Heart left ventricle (tissue), 16 donors: ENCODE measurements at places on chromosomes 5 and 9. TPM values are rescaled to one million over a fixed set of nuclear protein-coding genes. Genes with fewer than 3 reads are reported as not detected.
A peak's percentile ranks its signal among the peaks of the same experiment; 100 is the strongest.

- no peaks in the 10 kb centered on the region for H3K4me1 ChIP-seq
- no peak for DNase-seq
- H3K36me3 ChIP-seq, result no peaks in the 10 kb centered on the region
- no peak overlapping the region for H3K4me3 ChIP-seq
Observed at GRCh38 chr9:96871176-96871575, 16.9 kb upstream of the ZNF782 start.

The TOR1A gene
- total RNA-seq, result 27.3 TPM

GRCh38 chr5:173671121-173671949 is 54.9 kb upstream of the BOD1 start:
- peaks cover 14% of the 10 kb centered on the region for H3K4me1 ChIP-seq
- no peaks in the 10 kb centered on the region for H3K36me3 ChIP-seq
- H3K27ac ChIP-seq, result peak overlapping the region; percentile 20
- no peak overlapping the region for H3K4me3 ChIP-seq

- H3K27me3 ChIP-seq, result no peaks in the 10 kb centered on the region
- no peak overlapping the region for H3K4me3 ChIP-seq
- no peak overlapping the region for H3K27ac ChIP-seq
- no peak for DNase-seq
- H3K4me1 ChIP-seq, result no peaks in the 10 kb centered on the region
- no peaks in the 10 kb centered on the region for H3K36me3 ChIP-seq
Observed at GRCh38 chr5:11854936-11855335, 49.3 kb downstream of the CTNND2 start.

DNA sequence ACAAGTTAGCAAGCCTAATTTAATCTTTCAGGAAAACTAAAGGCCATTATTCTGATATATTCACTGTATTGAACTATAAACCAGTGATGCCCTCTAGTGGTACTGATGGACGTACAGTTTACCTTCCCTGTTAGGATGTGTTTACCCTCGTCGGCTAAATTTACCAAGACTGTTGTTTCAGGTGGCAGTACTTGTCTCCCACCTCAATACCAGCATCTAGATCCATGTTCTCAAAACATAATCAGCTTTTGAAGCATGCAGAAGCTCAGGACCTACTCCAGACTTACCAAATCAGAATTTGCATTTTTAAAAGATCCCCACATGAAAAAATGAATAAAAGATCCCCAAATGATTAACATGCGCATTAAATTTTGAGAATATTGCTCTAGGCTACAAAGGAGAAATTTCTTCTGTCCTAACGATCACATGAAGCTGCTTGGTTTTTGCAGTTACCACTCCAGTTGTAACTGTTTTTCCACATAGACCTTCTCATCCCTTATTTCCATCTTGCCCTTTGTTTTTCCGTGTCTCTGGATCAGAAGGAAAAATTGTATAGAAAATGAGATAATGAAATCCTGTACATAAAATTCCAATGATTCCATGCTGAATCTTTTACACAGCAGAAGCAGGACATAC is 3.2 kb upstream of the BAAT start:
- H3K27me3 ChIP-seq, result no peaks in the 10 kb centered on the region
- H3K4me1 ChIP-seq, result no peaks in the 10 kb centered on the region
- no peak for DNase-seq

DNA sequence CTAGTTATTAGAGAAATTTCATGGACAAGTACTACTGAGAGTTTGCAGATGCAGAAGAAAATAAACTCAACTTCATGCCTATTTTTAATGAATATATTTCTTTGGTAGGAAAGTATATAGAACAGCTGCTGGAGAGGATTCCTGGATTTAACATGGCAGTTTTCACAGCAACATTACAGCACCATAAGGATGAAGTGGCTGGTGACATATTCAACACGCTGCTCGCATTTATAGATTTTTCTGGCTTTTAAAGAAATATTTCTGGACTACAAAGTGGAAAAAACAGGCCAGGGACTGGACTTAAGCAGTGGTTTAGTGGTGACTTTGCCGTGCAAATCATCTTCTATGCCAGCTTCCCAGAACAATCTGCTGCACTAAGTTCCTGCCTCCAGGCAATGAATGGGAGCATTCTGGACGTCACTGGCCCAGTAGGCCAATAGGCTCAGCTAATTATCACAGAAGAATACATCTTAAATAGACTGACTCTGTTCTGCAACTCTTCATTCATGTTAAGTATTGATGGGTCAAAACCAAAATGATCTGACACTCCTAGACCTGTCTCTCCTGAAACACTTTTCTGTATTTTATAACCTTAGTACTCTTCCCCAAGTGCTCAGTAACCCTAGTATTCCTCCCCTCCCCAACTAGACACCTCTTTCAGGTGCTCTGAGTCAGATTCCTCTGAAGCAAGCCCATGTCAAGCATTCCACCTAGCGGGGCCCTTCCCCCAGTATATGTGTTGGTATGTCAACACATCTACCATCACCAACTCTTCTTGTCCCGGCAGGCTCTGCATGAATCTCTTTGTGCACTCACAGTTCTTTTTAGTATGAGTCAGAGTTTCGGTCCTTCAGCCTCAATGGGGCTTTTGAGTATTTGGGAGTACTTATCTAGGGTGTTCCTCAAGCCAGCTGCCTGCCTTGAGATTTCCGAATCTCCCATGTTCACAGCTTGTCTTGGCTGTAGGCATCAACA is 625.5 kb downstream of the CHSY3 start:
- no peaks in the 10 kb centered on the region for H3K27me3 ChIP-seq
- no peak overlapping the region for H3K27ac ChIP-seq
- no peaks in the 10 kb centered on the region for H3K36me3 ChIP-seq
- DNase-seq, result no peak
- no peaks in the 10 kb centered on the region for H3K4me1 ChIP-seq
- no peak overlapping the region for H3K4me3 ChIP-seq

DNA sequence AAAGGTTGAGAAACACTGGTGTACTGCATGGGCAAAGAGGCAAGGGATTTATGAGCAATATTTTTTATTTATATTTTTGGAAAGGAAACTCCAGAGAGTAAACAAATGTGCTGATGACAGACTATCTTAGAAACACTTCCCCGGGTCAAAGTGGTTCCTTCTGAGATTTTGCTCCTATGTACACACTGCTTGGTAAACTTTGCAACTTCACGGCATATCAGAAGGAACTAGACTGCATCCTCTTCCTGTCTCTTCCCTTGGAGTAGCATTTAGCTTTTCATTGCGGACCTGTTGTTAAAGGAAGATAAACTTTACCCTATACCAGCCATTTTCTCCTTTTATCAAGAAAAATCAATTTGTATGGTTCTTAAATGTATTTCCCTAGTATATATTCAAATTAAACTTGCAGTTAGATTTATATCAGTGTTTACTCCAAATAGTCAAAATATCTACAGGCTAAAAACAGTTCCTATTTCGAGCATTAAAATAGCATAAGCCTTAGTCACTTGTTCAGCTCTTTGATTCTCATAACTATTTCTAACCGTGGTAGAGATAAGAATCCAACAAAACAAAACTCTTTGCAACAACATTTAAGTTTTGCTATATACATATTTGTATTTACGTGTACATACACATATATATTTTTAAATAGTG is 48.0 kb upstream of the LRRC19 start:
- no peak overlapping the region for H3K4me3 ChIP-seq
- H3K27me3 ChIP-seq, result no peaks in the 10 kb centered on the region
- H3K4me1 ChIP-seq, result peaks cover 3% of the 10 kb centered on the region
- DNase-seq, result no peak

DNA sequence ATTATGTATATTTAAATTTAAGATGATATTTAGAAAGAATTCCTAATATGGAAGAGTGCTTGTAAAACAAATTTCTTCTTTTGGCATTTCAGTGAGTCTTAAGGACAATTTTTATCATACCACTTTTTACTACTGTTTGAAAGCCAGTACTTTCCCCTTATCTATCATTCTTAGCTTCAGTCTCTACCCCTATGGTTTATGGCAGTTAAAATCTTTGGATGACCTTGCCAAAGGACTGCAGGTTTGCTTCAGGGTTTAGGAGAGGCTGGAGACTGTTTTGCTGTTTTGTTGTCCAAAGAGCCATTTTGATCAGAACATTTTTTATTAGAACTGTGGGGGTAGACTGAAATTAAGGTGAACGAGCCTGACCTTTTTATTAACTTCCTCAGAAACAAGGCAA is 30.8 kb downstream of the SLC38A9 start:
- no peak for DNase-seq
- no peak overlapping the region for H3K27ac ChIP-seq
- no peaks in the 10 kb centered on the region for H3K36me3 ChIP-seq
- H3K4me3 ChIP-seq, result no peak overlapping the region
- H3K27me3 ChIP-seq, result no peaks in the 10 kb centered on the region

The TMEM203 gene
- 38.3 TPM for total RNA-seq

GRCh38 chr5:100706776-100707175 is 171.6 kb downstream of the FAM174A start:
- no peaks in the 10 kb centered on the region for H3K4me1 ChIP-seq
- H3K4me3 ChIP-seq, result no peak overlapping the region
- no peaks in the 10 kb centered on the region for H3K27me3 ChIP-seq
- no peak overlapping the region for H3K27ac ChIP-seq

DNA sequence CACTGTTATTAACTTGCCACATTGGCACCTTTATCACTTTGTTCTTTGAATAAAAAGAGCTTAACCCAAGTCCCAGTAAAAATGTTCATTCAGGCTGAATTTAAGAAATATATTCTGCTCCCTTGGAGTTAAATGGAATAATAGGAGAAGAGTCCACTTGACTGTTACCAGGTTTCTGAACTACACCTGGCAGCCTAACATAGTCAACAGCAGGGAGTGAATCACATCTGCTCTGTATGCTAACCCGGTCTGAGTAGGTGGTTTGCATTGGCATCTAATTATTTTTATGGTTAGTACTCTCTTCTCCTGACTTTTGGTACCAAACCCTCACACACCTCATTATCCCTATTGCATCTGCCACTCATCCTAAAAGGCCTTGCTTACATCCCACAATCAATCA is 86.7 kb downstream of the STK32A start:
- H3K4me3 ChIP-seq, result no peak overlapping the region
- H3K27ac ChIP-seq, result no peak overlapping the region
- DNase-seq, result no peak
- no peaks in the 10 kb centered on the region for H3K36me3 ChIP-seq
- H3K27me3 ChIP-seq, result no peaks in the 10 kb centered on the region

DNA sequence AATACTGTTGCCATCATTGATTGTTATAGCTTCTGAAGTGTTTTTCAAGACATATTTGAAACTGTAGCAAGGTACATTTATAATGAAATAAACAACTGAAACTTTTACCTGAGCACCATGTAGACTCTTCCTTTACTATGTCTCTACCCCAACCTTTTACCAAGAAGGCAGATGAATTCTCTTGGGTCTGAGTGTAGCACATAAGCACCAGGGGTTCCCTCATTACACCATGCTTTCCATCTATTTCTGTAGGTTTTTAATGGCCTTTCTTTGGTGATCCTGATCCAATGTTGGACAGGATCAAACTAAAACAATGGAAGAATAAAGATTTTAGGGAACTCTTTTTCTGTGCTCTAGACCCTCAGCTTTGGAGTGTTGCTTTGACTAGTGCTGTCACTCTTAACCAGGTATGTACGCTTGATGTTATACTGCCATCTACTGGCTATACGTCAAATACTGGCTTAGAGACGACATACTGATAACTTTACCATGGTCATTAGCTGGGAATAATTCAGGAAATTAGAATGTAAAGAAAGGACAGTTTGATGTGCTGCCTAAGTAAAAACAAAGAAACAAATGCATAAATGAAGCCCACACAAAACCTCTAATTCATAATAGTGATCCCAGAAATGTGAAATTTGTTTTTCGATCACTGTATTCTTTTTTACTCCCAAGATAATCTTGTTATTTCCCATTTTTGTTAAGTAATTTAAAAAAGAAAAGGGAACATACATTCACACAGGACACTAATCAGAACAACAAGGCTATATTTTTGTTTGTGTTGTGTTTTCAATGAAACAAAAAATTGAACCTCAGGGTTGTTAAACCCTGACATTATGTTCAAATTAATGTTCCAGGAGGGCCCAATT is 30.7 kb downstream of the IFNW1 start:
- H3K27me3 ChIP-seq, result no peaks in the 10 kb centered on the region
- DNase-seq, result no peak
- H3K4me3 ChIP-seq, result no peak overlapping the region

- H3K4me3 ChIP-seq, result no peak overlapping the region
- peaks cover 11% of the 10 kb centered on the region for H3K27me3 ChIP-seq
- DNase-seq, result no peak
- no peaks in the 10 kb centered on the region for H3K4me1 ChIP-seq
Observed at GRCh38 chr9:114677418-114677817, 4.6 kb downstream of the TEX48 start.

The TLX3 gene
- total RNA-seq, result not detected
